NCI-H2227 treated with DMSO at 0.1 percent for 48 hours (cell line): ENCODE measurements at places on chromosomes 1 and 21.

DNA sequence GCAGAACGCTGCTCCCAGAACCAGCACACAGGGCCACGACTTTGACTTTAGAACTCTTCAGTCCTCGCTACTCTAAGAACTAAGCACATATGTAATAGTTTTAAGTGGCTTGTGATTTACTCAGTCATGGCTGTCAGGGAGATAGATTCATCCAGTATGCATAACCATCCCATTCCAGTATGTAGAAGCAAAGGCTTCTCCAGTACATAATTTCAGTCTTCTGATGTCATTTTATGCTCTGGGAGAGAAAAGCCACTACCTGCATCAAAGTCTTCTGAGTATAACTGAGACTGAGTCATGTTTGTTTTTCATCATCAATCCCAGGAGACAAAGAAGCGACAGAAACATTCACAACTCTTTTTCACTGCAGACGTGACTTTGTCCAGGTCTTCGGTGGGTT is 885.7 kb downstream of the PLA2G4A start:
- DNase-seq, result no peak

DNA sequence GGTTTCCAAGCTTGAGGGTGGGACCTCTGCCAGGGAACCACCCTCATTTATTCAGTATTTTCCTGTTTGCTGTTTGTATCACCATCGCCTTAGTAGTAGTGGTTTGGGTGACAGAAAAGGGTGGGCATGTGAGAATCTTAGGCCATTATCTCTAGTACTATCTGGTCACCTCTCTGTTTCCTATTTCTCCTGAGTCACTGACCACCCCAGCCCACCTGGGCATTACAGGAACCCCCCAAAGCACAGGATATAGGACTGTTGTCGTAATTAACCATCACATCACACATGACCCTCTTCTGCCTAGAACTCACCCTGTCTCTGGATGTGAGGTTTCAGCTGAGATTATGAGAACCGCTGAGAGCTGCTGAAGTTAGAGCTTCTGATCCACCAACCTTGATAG is 60.4 kb downstream of the IL23R start:
- DNase-seq, result no peak

- DNase-seq, result peak; percentile 21
Measured at GRCh38 chr1:229694053-229694693, 68.1 kb downstream of the URB2 start.

- no peak for DNase-seq
Measured at GRCh38 chr1:30104551-30104950, 618.8 kb downstream of the MATN1 start.

DNA sequence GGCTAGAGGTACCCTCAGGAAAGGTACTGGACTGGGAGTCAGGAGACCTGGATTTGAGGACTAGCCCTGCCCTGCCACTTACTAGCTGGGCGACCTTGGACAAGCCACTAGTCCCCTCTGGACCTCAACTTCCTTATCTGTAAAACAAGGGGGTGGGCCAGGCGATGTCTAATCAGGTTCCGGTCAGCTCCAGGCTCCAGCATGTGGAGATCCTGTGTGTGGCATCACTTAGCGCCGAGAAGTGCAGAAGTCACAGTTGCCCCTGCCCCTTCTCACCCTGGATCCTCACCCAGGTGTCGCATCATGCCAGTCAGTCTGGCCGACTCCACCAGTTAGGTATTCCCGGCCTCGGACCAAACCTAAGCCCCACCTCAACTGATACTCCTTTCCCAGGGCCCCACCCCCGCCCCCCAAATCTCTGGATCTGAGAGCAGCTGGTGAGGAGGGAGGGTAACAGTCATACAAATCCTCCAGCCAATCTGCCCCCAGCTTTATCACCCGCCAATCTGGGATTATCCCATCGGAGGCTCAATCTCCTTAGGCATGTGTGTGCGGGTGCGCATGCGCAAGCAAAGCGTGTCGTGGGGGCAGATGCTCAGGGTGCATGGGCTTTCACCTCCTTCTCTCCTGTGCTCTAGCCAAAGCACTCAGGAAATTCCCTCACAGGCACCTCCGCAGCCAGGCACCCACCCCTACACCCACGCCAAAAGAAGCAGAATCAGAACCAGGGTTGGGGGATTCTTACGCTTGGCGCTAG is 5.4 kb downstream of the CELF3 start:
- DNase-seq, result no peak

DNA sequence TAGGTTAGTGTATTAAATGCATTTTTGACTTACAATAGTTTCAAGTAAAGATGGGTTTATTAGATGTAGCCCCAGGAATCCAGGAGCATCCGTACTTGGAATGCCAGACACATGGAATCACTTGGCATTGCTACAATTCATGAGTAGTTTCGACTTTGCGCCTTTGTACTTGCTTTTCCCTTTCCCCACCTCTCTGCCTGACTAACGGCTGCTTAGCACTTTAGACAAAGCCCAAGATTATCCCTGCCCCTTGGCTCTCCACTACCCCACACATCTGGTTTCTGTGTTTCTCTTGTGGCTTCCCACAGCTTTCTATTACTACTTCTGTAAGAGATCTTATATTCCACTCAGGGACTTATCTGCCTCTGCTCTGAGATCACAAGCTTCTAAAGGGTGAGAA is 397.7 kb upstream of the POU3F1 start:
- no peak for DNase-seq

GRCh38 chr21:40143822-40144525 is 276.7 kb downstream of the PCP4 start:
- peak; percentile 47 for DNase-seq

DNA sequence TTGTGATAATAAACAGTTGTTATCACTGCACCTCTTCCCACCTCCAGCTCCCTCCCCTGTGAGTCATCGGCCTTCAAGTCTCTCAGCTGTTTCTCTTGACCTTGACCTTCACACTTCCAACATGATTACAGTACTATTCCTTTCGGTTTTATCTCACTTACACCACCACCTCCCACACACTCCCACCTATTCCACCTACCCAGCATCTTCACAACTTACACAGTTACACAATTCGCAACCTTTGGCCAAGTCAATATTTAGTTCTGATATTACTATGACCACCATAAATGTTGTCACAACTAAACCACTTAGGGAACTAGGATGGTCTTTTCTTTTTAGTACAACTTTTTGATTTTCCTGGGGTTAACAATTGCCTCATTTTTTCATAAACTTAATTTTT is 60.2 kb downstream of the RIPK4 start:
- DNase-seq, result no peak
